ENCODE measurements at places on chromosomes 7 and 10.

GRCh38 chr10:95767884-95768556, 12.1 kb downstream of the ENTPD1 start:
- peak; percentile 70 for DNase-seq

GRCh38 chr7:112414855-112415490, 35.3 kb upstream of the IFRD1 start:
- DNase-seq = peak; percentile 63

- no peak for DNase-seq
These were observed at the start of gene SLC29A4 for GRCh38 chr7:5282543-5283316. Gene SLC29A4, plus strand, starts transcription at chr7:5282943. Its CDS starts 4,874 bp downstream, at chr7:5287817.

- DNase-seq = peak; percentile 64
These were observed 931 bp downstream of the PAPSS2 start for GRCh38 chr10:87660484-87661133.

- DNase-seq = no peak
These were observed 44.0 kb downstream of the ASB4 start for GRCh38 chr7:95529701-95530100.

GRCh38 chr10:1468811-1469210, 268.5 kb downstream of the ADARB2 start:
- DNase-seq = no peak

Measured in endothelial cell of umbilical vein (primary cell).